ENCODE measurements at places on chromosomes 3 and 15.
A peak's percentile ranks its signal among the peaks of the same experiment; 100 is the strongest.

- no peak for DNase-seq
Measured at GRCh38 chr15:90588427-90588826, 58.7 kb downstream of the CRTC3 start.

DNA sequence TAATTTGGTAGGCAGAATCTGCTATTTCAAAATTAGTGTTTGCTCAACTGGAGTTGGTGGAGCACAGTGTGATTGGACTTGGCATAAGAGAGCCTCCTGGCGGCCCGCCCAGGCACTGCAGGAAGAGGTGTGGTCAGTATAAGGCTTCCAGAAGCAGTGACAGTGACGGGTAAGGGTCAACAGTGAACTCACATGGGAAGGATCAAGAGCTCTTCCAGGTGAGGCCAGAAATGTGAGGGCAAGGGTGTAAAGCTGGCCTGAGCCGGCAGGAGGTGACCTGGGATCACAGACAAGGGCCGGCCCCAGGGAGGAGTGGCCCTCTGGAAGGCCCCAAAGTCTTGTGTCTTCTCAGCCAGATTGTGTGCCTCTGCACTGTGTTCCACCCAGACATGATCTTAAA lies 93.2 kb upstream of the RNF7 start:
- peak; percentile 54 for DNase-seq

GRCh38 chr15:71112429-71112828 lies 2.8 kb upstream of the THSD4 start:
- DNase-seq = no peak

DNA sequence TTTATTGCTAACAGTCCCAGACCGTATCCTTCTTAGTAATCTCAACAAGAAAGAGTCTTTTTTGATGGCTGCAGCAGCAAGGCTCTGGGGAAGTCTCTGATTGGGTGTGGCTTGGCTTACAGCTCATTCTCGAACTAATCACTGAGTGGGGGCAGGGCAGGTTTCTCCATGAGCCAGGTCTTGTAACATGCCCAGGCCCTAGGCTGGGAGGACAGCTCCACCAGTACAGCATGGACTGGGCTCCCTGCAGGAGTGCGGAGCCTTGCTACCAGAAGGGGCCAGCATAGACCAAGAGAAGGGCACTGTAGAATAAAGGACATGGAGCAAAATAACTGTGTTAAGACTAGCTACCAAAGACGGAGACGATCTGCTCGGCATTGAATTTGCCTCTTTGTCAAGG lies 7.2 kb downstream of the CD276 start:
- DNase-seq = no peak

DNA sequence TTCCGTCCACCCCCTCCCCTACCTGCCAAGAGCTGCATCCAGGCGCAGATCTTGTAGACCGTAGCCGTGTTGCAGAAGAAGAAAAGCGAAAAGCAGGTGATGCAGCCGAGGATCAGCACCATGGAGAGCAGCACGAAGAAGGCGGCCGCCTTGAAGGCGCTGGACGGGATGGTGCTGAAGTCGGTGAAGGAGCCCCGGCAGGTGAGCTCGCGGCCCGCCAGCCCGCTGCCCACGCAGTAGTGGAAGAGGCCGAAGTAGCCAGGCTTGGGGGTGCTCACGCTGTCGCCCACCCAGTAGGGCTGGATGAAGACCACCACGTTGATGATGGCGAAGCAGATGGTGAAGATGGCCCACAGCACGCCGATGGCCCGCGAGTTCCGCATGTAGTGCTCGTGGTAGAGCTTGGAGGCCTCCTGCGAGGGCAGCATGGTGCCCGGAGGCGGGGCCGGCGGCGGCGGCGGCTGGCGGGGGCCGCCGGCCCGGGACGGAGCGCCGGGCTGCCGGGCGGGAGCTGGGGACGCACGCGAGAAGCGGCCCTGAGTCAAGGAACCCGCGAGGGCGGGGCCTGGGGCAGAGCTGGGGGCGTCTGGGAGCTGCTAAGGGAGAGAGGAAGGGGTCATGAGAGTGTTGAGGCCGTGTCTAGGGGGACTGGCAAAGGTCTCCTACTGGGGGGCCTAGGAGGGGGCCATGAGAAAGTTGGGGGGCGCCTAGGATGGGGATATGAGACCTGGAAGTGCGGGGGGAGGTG lies 1.2 kb downstream of the LHFPL4 start:
- DNase-seq = no peak

DNA sequence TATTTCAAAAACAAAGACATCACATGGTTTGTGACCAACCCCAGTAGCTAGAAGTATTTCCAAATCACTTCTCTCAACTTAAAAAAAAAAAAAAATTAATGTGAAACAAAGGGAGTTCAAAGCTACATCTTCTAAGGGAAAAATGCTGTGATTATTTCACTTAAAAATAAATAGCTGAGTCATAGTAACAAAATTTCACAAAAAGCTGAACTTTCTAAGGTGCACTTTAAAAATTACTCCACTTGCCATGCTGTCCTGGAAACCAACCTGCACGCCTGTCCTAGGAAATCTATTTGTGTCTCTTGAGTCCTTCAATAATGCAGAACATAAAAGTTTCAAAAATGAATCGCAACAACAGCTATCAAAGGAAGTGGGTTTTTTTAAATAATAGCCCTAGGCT lies 1.8 kb downstream of the ACAP2 start:
- DNase-seq = no peak

DNA sequence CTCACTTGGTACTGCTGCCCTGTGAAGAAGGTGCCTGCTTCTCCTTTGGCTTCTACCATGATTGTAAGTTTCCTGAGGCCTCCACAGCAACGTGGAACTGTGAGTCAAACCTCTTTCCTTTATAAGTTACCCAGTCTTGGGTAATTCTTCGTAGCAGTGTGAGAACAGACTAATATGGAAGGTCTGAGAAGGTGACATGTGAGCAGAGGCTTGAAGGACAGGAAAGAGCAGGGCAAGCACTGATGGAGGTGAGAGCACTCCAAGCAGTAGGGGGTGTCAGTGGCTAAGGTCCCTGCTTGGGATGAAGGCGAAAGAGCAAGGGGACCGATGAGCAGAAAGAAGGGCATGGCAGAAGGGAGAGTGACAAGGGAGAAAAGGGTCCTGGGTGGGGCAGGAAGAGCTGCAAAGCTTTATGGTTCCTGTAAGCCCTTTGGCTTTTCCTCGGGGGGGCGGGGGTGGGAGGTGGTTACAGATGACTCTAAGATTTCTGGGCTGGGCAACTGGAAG lies 3.5 kb downstream of the EIF4E3 start:
- no peak for DNase-seq

- no peak for DNase-seq
Measured at GRCh38 chr15:81573098-81573746, 199.2 kb upstream of the TMC3 start.

GRCh38 chr3:32307591-32307990 lies 69.1 kb downstream of the CMTM8 start:
- no peak for DNase-seq

DNA sequence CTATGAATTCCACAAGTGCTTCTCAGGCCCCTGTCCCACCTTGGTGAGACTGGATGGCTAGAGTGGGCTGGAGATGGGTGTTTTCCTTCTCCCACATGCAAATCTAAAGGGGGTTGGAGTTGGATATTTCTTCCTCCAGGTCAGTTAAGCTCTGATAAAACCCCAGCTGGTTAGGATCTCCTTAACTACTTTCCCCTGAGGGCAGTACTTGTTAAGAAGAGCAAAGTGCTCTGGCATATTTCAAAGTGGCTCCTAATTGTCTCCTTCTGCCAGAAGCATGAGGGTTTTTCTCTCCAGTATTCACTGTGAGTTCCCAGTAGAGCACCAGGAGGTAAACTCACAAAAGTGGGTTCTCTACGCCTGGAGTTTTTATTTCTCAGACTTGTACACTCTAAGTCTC lies 31.4 kb downstream of the COL6A6 start:
- DNase-seq = no peak

GRCh38 chr3:35549690-35550089 lies 89.6 kb upstream of the ARPP21 start:
- DNase-seq = no peak

DNA sequence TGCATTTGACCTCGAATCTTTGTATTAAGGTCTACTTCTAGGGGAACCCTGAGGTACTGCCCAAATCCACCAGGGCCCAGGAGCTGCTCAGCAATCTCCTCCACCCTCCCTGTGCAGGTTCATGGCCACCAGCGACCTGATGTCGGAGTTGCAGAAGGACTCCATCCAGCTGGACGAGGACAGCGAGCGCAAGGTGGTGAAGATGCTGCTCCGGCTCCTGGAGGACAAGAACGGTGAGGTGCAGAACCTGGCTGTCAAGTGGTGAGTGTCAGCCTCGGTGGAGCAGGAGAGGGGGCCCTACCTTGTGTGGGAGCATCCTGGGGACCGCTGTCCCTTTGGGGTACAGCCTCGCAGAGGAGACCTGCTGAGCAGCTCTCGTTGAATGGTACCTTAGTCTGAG lies 6.9 kb downstream of the CAND2 start:
- no peak for DNase-seq

DNA sequence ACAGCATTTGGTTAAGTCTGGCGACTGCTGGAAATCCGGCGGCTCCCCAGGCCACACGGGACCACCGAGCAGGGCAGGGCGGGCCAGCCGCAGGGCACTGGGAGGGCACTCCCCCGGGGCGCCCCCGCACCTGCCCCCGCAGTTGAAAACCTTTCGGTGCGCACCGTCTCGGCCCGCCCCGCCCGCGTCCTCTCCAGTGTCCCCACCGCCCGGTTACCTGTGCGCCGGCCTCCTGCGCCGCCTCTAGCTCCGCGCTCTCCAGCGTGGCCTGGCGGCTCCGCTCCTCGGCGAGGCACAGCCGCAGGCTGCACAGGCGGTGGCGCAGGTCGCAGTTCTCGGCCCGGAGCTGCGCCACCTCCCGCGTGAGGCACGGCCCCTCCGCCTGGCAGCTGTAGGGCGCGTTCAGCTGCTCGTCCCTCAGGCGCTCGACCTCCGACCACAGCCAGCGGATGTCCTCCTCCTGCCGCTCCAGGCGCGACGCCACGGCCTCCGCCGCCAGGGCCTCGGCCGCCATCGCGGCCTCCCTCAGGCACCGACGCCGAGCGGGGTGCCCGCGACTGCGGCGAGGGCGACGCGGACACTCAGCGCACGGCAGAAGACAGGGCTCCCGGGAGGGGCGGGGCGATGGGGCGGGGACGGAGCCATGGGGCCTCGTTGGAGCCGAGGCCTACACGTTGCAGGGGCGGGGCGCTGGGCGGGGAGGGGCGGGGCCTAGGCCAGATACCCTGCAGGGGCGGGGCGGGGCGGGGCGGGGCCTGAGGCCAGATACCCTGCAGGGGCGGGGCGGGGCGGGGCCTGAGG lies at the start of gene TARS3:
Gene TARS3, minus strand, starts transcription at position 600 of the 801 bp plus-strand sequence. Its CDS starts 86 bp downstream, at position 514.
- DNase-seq = peak; percentile 91

- DNase-seq = no peak
Measured at GRCh38 chr3:191473661-191474198, 12.8 kb downstream of the PYDC2 start.

- no peak for DNase-seq
Measured at GRCh38 chr3:132311841-132312240, 5.4 kb upstream of the ACP3 start.

GRCh38 chr3:113156816-113157333 lies 54.5 kb upstream of the BOC start:
- DNase-seq = no peak

- DNase-seq = no peak
Measured at GRCh38 chr3:48750856-48751255, 33.8 kb upstream of the IP6K2 start.

GRCh38 chr3:175192536-175192935 lies 333.4 kb downstream of the NAALADL2 start:
- DNase-seq = no peak

DNA sequence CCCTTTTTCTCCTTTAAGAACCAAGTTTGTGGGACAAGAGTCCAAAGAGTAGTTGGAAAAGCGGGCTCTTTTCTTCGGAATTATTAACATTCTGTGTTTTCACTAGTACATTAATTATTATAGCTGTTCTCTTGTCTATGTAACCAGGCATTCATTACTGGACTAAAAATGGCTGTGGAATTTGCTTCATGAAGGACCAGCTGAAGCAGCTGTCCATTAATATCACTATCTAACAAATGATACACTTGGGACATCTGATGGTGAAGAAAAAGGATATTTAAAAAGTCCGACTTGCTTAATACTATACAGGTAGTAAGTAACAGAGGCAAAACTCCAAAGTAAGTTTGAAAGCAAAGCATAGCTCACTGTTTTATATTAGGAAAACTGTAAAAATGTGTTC lies 728.9 kb upstream of the DPPA4 start:
- no peak for DNase-seq

DNA sequence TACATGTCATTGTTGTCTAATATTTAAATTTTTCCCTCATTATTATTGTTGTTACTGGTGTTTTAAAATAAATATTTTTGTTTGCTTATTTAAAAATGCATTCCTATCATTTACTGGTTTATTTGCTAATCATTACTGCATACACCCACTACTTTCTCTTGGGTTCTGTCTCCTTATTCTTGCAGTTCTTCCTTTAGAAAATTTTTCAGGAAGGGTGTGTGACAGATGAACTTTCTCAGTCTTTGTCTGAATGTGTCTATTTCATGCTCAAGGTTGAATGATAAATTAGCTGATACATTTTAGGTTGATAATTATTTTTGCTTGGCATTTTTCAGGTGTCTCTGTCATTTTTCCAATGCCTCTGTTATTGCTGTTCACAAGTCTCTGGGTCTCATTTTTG lies 7.4 kb downstream of the AQP9 start:
- no peak for DNase-seq

- DNase-seq = no peak
Measured at GRCh38 chr3:70640481-70640880, 328.0 kb upstream of the MDFIC2 start.

DNA sequence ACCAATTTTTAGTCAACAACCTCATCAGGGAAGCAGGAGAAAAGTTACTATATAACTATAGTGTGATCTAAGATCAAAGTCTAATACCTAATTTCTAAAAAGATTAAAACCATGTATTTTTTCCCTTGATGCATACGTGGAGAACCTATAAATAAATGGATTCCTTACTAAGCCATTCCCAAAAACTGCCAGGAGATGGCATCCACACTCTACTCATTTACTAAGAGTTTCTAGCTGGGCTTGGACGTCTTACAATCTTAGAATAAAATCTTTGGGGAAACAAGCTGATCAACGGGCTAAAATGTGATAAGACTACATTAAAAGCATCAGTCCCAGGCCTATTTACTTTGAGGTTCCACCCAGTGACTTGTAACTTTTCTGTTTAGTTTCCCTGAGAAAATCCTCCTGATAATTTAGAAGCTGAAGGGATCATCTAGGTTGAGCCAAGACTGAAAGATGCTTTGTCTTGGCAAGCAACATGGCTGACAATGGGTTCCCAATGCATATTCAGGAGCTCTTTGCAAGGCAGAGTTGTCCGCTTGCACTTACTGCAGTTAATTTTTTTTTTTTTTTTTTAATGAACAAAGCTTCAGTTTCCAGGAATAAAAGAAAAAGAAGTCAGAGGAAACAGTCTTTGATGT lies 85.5 kb upstream of the FGF12 start:
- no peak for DNase-seq

DNA sequence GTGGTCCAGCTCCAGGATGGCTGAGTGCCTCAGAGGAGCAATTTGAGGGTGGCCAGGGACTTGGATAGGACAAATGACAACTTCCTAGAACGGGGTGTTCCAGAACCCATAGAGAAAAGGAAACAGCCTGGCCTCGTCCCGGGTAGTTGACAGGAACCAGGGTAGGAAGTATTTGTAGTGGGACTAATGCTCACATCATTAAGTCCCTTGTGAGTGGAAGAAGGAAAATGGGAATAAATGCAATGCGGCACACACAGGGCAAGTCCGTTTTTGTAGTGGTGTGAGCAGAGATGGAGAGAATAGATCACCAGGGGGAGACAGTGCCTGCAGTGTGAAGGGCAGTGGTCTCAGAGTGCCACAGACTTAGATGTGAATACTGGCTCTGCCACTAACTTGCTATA lies 19.6 kb downstream of the TIMP4 start:
- DNase-seq = no peak

Measured in stimulated activated CD4-positive, alpha-beta T cell treated with anti-CD3 and anti-CD28 coated beads, Interleukin-1b, Interleukin-23, amount 100 ng/mL, for 1 hour (primary cell).